Fibroblast of lung (primary cell): ENCODE measurements at places on chromosomes 2 and 18. TPM values are rescaled to one million over a fixed set of nuclear protein-coding genes. Genes with fewer than 3 reads are reported as not detected.

Gene ANKRD44
- 4.9 and 7.6 TPM in 2 replicates for total RNA-seq

- no peaks in the 10 kb centered on the region for H3K36me3 ChIP-seq
- no peak overlapping the region for H3K27ac ChIP-seq
- peaks cover 2% of the 10 kb centered on the region for H3K4me1 ChIP-seq
- DNase-seq: no peak
- H3K4me3 ChIP-seq: no peak overlapping the region
These were observed 23.5 kb upstream of the PMAIP1 start for GRCh38 chr18:59876310-59876626.

Gene PROC
- total RNA-seq: not detected in 2 replicates

Gene PLCL1
- total RNA-seq: 0.83 and 1.3 TPM in 2 replicates

DNA sequence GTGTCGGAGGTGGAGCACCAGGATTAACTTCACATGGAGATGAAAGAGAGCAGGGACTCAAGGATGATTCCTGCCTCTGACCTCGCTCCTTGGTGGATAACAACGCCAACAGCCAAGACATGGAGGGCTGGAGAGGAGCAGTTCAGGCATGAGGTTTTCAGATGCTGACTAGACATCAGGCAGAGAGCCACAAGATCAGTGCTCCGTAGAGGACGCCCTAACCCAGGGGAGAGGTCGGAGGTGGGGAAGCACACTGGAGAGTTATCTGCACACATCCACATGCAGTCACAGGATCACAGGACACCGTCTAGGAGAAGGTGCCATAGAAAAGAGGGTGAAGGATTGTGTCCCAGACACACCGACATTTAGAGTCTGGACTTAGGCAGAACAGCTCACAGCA lies 344.3 kb downstream of the EIPR1 start:
- no peaks in the 10 kb centered on the region for H3K27me3 ChIP-seq
- no peak overlapping the region for H3K27ac ChIP-seq
- H3K36me3 ChIP-seq: no peaks in the 10 kb centered on the region
- no peak for DNase-seq

DNA sequence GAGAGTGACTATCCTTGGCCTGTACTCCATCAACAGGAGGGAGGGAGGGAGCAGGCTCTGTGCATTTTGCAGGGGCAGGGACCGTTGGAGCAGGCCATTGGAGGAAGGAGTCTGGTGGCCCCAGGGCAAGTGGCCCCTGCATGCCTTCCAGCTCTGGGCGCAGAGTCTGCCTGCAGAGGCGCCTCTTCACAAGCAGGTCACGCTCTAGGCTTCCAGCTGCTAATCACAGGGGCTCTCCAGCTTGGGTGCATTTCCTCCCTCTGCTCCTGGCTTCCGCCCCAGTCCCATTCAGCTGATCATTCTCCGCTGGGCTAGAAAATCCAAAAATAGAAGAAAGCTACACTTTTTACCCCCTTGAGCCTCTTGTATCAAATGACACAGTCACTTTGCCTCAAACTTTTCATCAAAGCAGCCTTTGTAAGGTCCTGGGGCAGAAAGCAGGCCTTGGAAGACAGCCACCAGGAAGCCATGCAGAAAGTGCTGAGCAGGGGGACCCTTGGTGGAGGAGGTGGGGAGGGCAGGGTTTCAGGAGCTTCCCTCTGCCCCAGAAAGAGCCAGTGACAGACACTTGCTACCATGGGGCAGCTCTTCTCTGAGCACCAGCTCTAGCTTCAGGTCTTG lies 11.3 kb downstream of the TMEM247 start:
- peaks cover 22% of the 10 kb centered on the region for H3K4me1 ChIP-seq
- H3K4me3 ChIP-seq: no peak overlapping the region
- no peaks in the 10 kb centered on the region for H3K36me3 ChIP-seq
- H3K27me3 ChIP-seq: no peaks in the 10 kb centered on the region
- H3K27ac ChIP-seq: no peak overlapping the region

DNA sequence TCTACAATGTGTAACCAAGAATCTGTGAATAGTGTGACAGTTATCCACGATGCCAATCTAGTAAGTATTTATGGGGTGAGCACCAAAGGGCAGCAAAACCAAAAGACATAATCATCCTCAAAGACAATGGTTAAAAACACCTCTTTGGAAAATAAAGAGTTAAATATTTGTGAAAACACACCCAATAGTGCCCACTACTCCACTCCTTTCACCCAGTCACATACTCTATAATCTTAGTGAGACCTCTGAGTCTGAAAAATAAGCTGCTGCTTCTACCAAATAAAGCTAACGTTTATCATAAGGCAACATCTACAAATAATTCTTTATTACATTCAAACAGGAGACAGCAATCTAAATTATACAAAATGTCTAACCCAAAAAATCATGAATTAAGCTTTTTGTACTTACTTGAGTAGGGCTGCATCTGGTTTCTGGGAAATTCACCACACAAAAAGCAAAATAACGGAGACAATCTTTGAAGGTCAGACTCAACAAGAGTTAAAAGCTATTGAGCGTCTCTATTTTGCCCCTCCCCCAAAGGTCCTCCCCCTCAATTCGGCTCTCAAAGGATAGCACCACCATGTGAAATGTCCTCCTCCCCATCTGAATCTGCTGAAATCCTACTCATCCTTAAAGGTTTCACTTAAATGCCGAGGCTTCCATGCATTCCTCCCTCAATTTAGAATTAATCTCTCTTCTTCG lies 2.0 kb downstream of the RAPH1 start:
- no peaks in the 10 kb centered on the region for H3K27me3 ChIP-seq

GRCh38 chr2:144660518-144661316 lies 140.8 kb upstream of the ZEB2 start:
- DNase-seq: peak; percentile 17
- H3K27me3 ChIP-seq: no peaks in the 10 kb centered on the region
- no peak overlapping the region for H3K4me3 ChIP-seq
- H3K4me1 ChIP-seq: no peaks in the 10 kb centered on the region
- H3K36me3 ChIP-seq: no peaks in the 10 kb centered on the region
- H3K27ac ChIP-seq: no peak overlapping the region

- H3K27ac ChIP-seq: no peak overlapping the region
- peaks cover 21% of the 10 kb centered on the region for H3K4me1 ChIP-seq
- H3K36me3 ChIP-seq: no peaks in the 10 kb centered on the region
- peaks cover 2% of the 10 kb centered on the region for H3K27me3 ChIP-seq
- no peak overlapping the region for H3K4me3 ChIP-seq
These were observed 23.5 kb upstream of the LAPTM4A start for GRCh38 chr2:20074901-20075300.

GRCh38 chr2:176582176-176582575 lies 312.9 kb downstream of the MTX2 start:
- H3K36me3 ChIP-seq: no peaks in the 10 kb centered on the region
- no peak overlapping the region for H3K4me3 ChIP-seq
- peaks cover 2% of the 10 kb centered on the region for H3K4me1 ChIP-seq
- H3K27me3 ChIP-seq: no peaks in the 10 kb centered on the region
- no peak overlapping the region for H3K27ac ChIP-seq

GRCh38 chr2:221289389-221289788 lies 282.7 kb downstream of the EPHA4 start:
- H3K4me1 ChIP-seq: no peaks in the 10 kb centered on the region
- no peaks in the 10 kb centered on the region for H3K36me3 ChIP-seq
- peak; percentile 60 for DNase-seq

DNA sequence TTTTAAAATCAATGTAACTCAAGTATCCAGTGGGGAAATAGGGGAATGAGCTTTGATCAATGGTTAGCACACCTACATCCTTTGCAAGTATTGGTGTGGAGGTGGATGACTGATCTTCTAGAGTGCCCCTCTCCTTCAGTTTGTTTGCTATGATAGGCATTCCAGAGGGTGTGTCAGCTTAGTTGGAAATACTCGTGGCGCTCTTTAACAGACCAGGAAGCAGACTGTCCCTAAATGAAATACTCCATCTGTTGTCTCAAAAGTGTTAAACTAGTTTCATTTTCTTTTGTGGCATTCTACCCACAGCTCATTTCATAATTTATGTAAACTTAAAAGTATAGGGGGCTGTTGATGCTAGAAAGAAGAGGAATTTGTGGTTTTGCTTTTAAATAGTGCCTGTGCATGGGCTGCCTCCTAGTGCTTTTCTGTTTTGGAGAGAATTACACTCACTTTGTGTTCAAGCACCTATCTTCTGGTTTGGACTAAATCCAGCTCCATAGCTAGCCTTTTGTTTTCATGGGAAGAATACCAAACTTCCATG lies 66.2 kb downstream of the STAT1 start:
- H3K4me1 ChIP-seq: peaks cover 14% of the 10 kb centered on the region
- no peaks in the 10 kb centered on the region for H3K36me3 ChIP-seq
- H3K27me3 ChIP-seq: no peaks in the 10 kb centered on the region
- no peak overlapping the region for H3K27ac ChIP-seq

DNA sequence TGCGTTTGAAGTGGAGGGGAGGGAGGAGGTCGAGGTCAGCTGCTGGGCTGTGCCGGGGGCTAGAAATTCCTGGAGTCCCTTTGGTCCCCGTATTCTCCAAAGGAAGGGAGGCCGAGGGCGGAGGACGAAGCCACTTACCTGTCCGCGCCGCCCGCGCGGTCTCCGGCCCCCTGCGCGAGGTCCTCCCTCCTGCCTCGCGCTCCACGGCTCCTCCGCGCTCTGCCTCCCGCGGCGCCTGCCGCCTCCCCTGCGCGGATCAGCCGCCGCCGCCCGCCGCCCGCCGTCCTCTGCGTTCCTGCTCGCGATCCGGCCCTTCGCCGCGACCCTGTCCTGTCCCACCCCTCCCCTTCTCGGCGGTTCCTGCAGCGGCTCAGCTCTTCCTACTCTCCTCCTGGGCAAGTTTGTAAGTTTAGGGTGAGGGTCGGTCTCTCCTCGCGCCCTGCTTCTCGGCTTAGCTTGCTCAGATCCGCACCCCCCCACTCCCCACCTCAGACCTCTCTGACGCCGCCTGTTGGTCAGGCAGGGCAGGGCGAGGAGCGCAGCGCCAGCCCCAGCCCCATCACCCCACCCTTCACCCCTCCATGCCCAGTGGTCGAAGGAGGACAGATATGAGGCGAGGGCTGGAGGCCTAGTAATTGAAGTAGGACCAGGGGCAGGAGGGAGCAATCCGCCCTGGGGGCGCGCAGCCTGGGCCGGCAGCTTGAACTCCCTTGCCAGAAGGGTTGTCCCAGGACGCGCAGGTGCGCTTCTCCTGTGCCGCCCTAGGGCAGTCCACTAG lies 9.7 kb upstream of the SKOR2 start:
- H3K36me3 ChIP-seq: no peaks in the 10 kb centered on the region
- no peaks in the 10 kb centered on the region for H3K4me1 ChIP-seq
- no peak overlapping the region for H3K27ac ChIP-seq
- H3K27me3 ChIP-seq: peaks cover 22% of the 10 kb centered on the region
- DNase-seq: no peak

GRCh38 chr2:175363699-175364098 lies 182.2 kb upstream of the ATP5MC3 start:
- no peaks in the 10 kb centered on the region for H3K4me1 ChIP-seq
- no peak overlapping the region for H3K4me3 ChIP-seq
- no peak overlapping the region for H3K27ac ChIP-seq

- H3K4me3 ChIP-seq: no peak overlapping the region
- no peaks in the 10 kb centered on the region for H3K27me3 ChIP-seq
- H3K4me1 ChIP-seq: no peaks in the 10 kb centered on the region
- DNase-seq: no peak
- H3K36me3 ChIP-seq: no peaks in the 10 kb centered on the region
- H3K27ac ChIP-seq: no peak overlapping the region
These were observed 95.6 kb upstream of the PDE1A start for GRCh38 chr2:182522405-182522896.

Gene SH2D6
- total RNA-seq: 0.77 and 2.1 TPM in 2 replicates

Gene SPATS2L
- total RNA-seq: 50.1 and 73.8 TPM in 2 replicates

- no peak overlapping the region for H3K27ac ChIP-seq
- H3K4me1 ChIP-seq: no peaks in the 10 kb centered on the region
- peak; percentile 65 for DNase-seq
These were observed 283.4 kb downstream of the CLIP4 start for GRCh38 chr2:29398384-29399237.

Gene ANKRD30BL
- total RNA-seq: not detected in 2 replicates

- no peak overlapping the region for H3K27ac ChIP-seq
- H3K36me3 ChIP-seq: no peaks in the 10 kb centered on the region
- no peaks in the 10 kb centered on the region for H3K4me1 ChIP-seq
- no peak overlapping the region for H3K4me3 ChIP-seq
These were observed 44.2 kb upstream of the DSC1 start for GRCh38 chr18:31206787-31207381.

Gene ANKRD62
- total RNA-seq: not detected in 2 replicates

- no peak overlapping the region for H3K27ac ChIP-seq
- H3K4me1 ChIP-seq: no peaks in the 10 kb centered on the region
- no peaks in the 10 kb centered on the region for H3K36me3 ChIP-seq
- H3K4me3 ChIP-seq: no peak overlapping the region
- DNase-seq: no peak
These were observed 453.2 kb downstream of the PTPRM start for GRCh38 chr18:8020132-8020846.

Gene ASIC4
- total RNA-seq: under 0.01 and 0.33 TPM in 2 replicates

Gene PLCD4
- 3.9 and 10.7 TPM in 2 replicates for total RNA-seq

Gene PJVK
- total RNA-seq: 2.1 and 4.3 TPM in 2 replicates

DNA sequence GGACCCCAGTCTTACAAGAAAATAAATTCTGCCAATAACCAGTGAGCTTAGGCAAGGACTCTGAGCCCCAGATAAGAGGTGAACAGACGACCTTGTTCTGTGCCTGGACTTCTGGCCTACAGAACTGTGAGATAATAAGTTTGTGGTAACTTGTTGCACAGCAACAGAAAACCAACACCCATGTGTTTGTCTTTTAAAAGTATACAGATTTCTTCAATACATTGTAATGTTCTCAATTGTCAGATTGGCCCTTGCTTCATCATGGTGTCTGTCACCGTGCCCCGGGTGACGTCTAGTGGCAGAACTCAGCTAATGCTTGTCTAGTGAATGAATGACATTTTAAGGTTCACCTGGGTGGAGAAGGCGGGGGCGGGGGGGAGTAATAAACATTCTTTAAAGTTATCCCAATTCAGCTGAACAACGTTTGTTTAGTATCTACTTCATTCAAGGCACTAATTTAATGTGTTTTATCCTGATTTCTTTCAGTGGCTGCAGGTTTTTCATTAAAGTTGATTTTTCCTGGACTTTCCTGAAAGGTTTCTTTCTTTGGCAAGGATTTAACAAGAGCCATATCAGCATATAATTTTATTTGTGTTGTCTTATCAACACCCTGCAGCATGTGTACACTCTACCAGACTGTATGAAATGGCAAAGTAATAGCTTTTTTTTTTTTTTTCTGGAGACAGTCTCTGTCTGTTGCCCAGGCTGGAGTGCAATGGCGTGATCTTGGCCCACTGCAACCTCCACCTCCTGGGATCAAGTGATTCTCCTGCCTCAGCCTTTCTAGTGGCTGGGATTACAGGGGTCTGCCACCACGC lies 123.8 kb upstream of the DLX2 start:
- H3K4me3 ChIP-seq: no peak overlapping the region
- peaks cover 4% of the 10 kb centered on the region for H3K4me1 ChIP-seq
- no peak for DNase-seq

Gene VSNL1
- total RNA-seq: 1.2 and 1.3 TPM in 2 replicates

GRCh38 chr2:38406597-38407110 lies 29.6 kb upstream of the ATL2 start:
- no peak for DNase-seq
- H3K27me3 ChIP-seq: peaks cover 4% of the 10 kb centered on the region
- no peaks in the 10 kb centered on the region for H3K36me3 ChIP-seq

DNA sequence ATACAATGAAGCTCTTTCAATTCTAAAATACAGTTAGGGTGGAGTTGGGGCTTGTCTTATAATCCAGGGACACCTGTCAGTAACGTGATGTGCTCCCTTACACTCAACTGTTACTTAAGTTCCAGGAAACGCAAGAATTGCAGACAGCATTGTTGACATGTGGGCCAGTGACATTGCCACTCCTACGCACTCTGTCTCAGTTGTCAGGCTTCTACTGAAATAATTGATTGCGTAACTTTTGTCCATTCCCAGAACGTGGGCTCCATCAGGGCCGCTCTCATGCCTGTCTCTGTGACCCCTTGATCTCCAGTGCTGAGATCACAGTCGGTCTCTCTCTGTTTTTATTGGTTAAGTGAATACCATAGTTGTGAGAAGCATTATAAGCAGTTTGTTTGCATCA lies 487.8 kb downstream of the GALR1 start:
- H3K27ac ChIP-seq: no peak overlapping the region
- H3K36me3 ChIP-seq: no peaks in the 10 kb centered on the region
- DNase-seq: no peak
- H3K27me3 ChIP-seq: no peaks in the 10 kb centered on the region
